ENCODE measurements at places on chromosomes 11 and 22.

DNA sequence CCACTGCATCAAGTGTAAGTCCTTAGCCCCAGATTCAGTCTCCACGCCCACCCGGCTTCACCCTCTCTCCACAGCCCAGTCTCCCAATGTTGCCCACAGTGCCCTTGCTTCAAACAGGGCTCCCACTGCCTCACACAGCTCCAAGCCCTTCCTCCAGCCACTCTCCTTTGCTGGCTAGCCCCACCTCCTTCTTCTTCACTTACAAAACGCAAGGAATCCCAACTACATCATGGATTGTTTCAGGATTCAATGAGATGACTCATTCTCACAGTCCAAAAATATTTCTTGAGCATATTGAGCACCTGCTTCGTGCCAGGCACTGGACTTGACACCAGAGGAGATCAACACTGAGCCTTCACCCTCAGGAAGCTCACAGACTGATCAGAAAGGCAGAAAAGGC lies 533.5 kb downstream of the BUD13 start:
- DNase-seq: no peak

GRCh38 chr11:12792590-12792989 lies 118.4 kb downstream of the TEAD1 start:
- DNase-seq: no peak

GRCh38 chr11:110454609-110455008 lies 24.9 kb downstream of the FDX1 start:
- no peak for DNase-seq

DNA sequence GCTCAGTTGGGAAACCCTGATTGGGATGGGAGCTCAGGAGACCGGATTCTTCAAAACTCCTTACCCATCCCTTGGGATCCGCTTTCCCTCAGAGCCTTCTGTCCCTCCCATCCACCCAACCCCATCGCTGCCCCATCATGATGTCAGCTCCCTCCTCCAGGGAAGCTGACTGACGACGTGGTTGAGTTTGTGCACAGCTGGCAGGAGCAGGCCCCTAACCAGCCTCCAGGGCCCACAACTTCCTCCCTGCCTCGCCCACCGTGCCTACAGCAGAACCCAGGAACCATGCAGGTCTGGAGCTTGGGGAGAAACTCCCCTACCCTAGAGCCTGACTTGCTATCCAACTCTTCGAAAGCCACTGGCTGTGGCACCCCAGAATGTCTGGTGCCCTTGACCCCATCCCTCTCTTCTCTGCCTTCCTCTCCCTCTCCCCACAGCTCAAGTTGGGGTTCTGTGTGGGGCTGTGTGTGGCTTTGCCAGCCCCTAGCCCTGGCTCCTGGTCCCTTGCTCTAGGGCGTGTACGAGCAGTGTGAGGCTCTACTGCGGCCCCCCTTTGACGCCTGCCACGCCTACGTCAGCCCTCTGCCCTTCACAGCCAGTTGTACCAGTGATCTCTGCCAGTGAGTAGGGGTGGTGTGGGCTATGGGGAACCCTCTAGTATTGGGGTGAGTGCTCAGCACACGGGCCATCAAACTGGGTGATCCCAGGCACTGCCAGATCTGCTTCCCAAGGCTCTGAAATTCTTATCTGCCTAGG lies 11.1 kb downstream of the OTOG start:
- no peak for DNase-seq

GRCh38 chr11:134939031-134939430 lies 527.0 kb upstream of the B3GAT1 start:
- no peak for DNase-seq

DNA sequence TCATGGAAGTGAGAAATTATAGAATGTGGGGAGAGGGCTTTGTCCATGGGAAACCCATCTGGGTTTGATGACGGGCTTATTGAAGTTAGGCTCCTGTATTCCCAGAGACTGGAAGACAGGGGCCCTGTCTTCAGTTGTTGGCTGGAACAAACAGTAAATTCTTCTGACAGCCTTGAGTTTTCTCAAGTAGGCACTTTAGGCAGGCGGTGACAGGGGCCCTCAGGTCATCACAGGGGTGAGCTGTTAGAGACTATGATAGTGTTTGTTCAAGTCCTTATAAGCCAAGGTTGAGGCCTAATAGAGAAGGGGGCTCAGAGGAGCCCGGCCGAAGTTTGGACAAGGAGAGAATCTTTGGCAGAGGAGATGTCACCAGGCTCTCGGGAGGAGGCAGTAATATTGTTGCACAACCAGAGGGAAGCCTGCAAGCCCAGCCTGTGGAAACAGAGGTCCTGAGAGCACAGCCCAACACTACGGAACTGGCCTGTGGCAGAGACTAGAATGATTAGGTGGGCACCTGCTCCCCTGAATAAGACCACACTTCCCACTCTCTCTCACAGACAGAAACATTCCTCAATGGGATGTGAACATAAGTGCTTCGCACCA lies 20.2 kb upstream of the IL17RA start:
- DNase-seq: no peak

- DNase-seq: no peak
Measured at GRCh38 chr11:108565653-108566052, 27.9 kb downstream of the EXPH5 start.

- DNase-seq: no peak
Measured at GRCh38 chr11:7670641-7671040, 2.7 kb downstream of the CYB5R2 start.

GRCh38 chr11:3156661-3157311 lies 8.3 kb downstream of the OSBPL5 start:
- DNase-seq: no peak

DNA sequence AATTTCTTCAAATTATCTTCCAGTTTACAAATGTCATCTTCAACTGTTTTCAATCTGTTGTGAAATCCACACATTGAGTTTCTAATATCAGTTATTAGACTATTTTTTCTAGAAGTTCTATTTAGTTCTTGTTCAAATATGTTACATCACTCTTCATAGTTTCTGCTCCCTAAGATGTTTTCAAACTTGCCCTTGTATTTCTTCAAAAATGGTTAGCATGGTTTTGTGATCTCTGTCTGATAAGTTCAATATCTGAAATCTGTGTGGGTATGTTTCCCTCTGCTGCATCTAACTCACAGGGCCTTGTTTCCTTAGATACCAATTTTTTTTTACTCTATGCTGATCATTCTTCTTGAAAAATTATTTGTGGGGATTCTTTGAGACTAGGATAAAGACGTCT lies 46.2 kb upstream of the SLC36A4 start:
- no peak for DNase-seq

- no peak for DNase-seq
Measured at GRCh38 chr11:114316980-114317786, 21.0 kb downstream of the NNMT start.

Data from stimulated activated CD4-positive, alpha-beta T cell treated with anti-CD3 and anti-CD28 coated beads, Interleukin-12 subunit alpha, Interleukin-12 subunit beta, amount 100 ng/mL, for 4 hours (primary cell).